ENCODE measurements at places on chromosomes 12 and 14.

DNA sequence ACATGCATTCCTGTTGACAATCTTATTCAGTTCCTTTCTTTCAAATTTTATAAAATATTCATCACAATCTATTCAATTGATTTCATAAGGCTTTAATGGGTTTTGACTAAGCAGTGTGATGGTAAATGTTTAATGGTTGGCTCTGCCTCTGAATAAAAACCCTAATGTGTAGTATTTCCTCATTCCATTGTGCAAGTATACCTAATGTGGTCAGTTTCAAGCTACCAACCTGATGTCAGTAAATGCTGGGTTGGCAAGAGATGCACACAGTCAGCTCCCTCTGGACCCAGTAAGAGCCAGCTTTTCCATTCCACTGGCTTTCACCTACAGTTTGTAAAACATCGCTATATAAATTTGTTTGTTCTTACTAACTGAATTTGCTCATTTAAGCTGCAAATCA lies 53.9 kb downstream of the METTL25 start:
- DNase-seq = no peak

GRCh38 chr14:42228611-42229010 lies 621.9 kb downstream of the LRFN5 start:
- no peak for DNase-seq

GRCh38 chr14:55138091-55138490 lies 9.0 kb downstream of the LGALS3 start:
- DNase-seq = no peak

- DNase-seq = no peak
Observed at GRCh38 chr12:3328571-3328970, 162.4 kb upstream of the PRMT8 start.

DNA sequence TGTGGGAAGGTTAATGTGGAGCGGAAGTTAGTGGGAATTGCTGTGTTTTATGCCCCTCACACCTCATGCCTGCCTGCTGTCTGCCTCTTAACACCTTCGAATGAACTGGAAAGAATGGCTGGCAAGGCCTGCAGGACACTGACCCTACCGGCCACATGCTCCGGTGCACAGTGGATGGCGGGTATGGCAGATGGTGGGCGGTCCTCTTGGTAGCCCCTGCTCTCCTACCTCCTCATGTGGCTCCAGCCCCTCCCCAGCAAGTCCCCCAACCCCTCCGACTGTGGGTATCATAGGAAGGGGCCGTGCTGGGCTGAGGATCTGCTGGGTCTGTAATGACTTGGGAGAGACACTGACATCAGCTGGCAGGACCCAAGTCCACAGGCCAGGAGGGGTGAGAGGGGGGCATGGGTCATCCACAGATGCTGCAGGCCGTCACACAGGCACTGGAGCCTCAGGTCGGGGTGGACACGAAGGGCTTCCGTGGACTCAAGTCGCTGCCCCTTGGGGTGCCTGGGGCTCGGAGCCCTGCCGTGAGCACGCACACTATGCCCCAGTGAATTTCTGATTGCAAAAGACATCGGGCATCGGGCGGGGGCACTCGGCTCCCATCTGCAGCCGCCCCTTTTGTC lies 77.4 kb downstream of the KIF26A start:
- DNase-seq = no peak

DNA sequence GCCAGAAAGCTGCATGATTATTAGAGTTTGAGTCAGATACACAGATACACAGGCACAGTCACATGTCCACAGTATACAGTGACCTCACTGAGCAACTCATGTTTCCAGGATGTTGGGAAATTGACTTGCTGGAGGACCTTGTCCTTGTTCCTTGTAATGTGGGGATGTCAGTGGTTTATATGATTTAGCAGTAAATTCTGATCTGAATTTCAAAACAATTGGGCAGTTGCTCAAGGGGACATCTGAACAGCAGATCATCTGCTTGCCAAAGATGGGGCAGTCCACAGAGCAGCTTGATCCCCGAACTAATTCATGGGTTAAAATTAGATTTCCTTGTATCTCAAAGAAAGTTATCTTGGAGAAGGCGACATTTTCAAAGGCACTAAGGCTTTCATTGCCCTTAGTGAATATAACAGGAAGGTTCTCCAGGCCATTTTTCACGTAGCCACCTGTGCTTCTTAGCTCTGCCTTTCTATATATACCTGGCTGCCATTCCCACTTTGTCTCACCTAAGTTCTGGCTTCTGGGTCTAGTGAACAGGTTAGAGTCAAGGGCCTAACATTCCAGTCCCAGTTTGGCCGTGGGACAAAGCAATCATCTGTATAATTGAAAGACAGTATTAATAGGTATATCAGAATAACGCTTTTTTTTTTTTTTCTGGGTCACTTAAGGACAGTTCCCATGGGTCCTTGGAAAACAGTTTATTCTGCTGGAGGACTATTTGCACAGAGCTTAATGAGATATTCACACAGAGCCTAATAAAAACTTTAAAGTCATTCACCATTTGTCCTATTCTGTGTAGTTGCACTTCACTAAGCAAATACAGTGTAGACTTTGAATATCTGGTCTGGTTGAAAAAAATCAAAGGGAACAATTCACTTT lies 64.9 kb upstream of the STRN3 start:
- DNase-seq = no peak

- no peak for DNase-seq
Observed at GRCh38 chr12:51705450-51705849, 114.4 kb downstream of the SCN8A start.

DNA sequence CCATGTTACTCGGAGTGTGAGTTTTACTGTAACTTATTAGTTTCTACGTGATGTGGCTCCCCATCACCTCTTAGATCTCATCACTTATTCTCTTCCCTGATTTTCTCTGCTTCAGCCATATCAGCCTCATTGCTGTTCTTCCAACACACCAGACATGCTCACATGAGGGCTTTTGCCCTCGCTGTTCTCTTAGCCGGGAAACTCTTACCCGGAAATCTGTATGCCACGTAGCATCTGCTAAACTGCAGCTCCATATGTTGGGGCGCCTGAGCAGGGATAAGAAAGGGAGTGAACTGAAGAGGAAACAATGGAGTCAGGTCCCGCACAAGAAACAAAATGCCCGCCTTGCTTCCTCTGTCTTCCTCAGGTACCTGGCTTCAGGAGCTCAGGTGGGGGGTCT lies 16.6 kb downstream of the SMUG1 start:
- no peak for DNase-seq

DNA sequence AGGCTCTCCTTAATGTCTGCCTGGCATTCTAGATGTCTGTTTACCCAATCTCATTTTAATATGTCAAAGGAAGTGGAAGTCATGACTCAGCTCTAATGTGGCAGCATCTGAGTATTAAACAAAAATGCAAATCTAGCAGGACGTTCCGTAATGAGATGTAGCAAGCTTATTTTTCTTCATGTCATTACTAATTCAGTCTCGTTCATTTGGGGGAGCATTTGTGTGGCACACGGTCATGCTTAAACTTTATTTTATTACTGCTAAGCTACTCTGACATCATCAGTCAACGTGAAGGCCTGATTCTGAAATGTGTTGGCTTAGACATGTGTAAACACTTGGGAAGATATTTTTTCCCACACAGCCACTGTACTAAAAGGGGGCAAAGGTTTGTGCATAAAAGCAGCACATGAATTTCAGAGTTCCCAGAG lies 326.7 kb upstream of the TMPO start:
- DNase-seq = no peak

All from GM10248 (cell line).